ENCODE measurements at places on chromosomes 7 and 10.

DNA sequence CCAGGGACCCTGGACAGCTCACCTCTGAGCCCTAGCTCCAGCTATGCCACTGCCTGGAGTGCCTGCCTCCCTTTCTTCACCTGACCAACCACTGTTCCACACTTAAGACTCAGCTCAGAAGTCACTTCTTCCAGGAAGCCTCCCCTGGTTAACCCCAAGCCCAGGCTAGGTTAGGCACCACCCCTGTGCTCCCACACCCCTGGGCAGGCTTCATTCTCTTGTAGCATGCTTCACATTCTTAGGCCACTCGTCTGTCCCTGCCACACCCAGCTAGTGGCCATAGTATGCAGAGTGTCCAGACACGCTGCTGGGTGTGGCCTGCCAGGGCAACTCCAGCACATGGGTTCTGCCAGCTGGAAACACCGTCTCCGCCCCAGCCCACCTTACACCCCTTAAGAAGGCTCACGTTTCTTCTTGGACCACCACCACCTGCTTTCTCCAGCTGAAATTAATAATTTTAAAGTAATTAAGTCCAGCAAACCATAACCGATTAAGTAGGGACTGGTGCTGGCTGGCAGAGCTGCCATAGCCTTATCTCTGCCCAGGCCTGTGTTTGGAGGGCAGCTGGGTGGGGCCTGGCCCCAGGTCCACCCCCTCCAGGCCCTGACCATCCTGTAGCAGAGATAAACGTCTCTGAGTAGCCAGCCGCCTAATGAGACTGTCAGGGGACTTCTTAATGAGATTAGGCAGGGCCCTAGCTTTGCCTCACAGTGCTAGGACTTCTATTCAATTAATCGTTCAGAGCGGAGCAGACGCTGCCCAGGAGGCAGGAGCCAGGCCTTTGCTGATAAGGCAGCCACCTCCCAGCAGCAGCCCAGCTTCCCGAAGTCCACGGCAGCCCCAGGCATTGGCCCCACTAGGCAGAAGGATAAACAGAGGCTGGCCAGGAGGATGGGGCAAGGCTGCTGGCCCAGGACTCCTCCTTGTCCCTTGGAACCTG is 20.5 kb downstream of the GRID1 start:
- no peak for DNase-seq

DNA sequence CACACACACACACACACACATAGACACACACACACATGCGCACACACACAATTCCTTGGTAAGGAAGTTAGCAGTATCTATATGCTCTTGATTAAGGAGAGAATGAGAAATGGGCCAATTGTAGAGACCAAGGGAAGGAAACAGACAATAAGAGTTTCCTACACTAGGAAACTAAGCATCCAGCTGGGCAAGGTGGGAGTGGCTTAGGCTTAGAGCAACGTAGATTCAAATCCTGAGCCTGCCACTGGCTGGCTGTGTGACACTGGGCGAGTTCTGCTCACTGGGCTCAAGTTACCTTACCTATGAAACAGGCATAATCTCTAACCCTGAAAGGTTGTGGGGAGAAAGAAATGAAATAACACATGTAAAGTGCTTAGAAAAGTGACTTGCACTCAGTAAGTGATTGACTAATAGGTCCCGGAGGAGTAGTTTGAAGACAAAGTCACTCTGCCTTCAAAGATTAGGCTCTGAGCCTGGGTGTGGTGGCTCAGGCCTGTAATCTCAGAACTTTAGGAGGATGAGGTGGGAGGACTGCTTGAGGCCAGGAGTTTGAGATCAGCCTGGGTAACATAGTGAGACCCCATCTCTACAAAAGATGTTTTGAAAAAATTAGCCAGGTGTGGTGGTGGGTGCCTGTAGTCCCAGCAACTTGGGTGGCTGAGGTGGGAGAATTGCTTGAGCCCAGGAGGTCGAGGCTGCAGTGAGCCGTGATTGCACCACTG is 701.4 kb downstream of the PARD3 start:
- DNase-seq: no peak

GRCh38 chr7:17501441-17502212 is 203.2 kb downstream of the AHR start:
- DNase-seq: no peak

- DNase-seq: no peak
Measured at GRCh38 chr10:132172091-132173066, 14.4 kb upstream of the DPYSL4 start.

- no peak for DNase-seq
Measured at GRCh38 chr7:133051066-133051465, 30.8 kb downstream of the CHCHD3 start.

- DNase-seq: no peak
Measured at GRCh38 chr10:16751244-16751643, 66.0 kb downstream of the RSU1 start.

DNA sequence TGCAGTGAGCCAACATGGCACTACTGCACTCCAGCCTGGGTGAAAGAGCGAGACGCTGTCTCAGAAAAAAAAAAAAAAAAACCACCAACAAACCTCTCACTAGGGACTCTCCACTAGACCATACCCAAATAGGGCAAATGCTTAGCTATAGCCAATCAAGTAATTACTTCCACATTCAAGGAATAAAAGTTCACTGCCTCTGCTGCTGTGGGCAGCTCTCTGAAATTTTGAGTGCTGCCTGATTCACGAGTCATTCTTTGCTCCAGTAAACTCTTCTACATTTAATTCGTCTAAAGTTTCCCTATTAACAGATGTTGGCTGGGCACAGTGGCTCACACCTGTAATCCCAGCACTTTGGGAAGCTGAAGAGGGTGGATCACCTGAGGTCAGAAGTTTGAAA is 4.7 kb upstream of the NRBF2 start:
- DNase-seq: no peak
